ENCODE measurements at places on chromosomes 5 and 9.

DNA sequence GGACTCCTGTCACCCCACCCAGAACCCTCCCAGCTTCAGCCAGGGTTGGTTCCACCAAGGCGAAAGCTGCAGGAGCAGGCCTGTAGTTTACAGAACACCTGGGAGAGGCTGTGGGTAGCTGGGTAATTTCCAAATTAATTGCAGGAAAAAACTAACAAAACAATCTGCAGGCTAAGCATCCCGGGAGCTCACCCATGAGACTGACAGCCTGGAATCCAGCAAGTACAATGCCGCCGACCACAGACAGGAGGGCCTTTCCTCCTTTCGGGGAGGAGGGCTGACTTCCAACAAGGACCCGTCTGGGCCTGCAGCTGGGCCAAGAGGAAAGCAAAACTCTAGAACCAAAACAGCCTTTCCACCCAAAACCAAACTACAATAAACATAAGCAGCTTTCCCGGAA lies 10.3 kb downstream of the FOXE1 start:
- no peak for DNase-seq

DNA sequence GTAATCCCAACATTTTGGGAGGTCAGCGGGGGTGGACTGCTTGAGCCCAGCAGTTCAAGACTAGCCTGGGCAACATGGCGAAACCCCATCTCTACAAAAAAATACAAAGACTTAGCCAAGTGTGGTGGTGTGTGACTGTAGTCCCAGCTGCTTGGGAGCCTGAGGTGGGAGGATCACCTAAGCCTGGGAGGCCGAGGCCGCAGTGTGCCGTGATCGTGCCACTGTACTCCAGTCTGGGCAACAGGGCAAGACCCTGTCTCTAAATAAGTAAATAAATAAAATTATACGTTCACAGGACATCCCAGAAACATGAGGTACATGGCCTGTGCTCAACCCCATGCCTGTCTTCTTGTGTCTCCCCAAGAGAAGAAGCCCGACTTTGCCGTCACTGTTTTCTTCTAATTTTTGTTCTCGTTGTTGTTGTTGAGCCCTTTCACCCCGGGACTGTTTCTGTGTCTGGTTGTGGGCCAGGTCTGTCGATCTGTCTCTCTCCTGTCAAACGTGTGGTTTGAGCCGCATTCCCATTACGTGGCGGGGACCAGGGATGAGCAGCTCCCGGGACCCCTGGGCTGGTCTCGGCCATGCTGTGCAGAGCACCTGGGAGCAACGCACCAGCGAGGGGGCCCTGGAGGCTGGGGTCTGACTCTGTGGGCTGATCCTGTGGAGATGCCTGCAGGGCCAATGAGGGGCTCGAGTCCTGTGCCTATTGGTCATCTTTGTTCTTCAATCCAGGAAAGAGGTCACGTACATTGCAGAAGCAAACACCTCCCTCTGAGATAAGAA lies 32.2 kb downstream of the NACC2 start:
- DNase-seq: no peak

GRCh38 chr9:134066526-134066912 lies 1.3 kb downstream of the BRD3 start:
- DNase-seq: no peak

DNA sequence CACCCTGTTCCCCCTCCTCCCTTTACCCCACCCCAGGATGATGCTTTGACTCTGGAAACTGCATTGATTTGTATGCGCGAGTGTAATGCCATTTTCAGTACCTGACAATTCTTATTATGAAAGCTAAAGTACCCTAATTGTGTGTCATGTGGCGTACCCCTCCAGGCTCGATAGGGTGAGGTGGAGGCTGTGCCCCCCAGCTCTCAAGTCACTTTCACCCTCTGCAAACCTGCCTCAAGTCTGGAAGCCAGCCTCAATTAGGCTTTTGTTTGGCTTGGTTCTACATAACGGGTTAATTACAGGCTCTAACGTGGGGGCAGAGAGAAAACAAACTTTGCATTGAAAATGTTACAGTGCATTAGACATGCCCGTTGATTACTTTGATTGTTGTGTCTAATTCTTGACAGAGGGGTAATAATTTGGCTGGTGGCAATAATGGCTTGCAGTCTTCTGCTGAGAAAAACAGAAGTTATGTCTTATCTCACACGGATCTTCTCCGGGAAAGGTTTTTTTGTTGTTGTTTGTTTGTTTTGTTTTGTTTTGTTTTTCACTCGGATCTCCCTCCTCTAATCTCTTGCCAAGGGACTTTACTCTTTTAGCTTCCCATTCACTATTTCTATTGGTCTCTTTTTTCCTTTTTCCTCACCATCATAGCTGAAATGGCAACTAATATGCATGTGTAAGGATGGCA lies 12.6 kb downstream of the ISL1 start:
- no peak for DNase-seq

DNA sequence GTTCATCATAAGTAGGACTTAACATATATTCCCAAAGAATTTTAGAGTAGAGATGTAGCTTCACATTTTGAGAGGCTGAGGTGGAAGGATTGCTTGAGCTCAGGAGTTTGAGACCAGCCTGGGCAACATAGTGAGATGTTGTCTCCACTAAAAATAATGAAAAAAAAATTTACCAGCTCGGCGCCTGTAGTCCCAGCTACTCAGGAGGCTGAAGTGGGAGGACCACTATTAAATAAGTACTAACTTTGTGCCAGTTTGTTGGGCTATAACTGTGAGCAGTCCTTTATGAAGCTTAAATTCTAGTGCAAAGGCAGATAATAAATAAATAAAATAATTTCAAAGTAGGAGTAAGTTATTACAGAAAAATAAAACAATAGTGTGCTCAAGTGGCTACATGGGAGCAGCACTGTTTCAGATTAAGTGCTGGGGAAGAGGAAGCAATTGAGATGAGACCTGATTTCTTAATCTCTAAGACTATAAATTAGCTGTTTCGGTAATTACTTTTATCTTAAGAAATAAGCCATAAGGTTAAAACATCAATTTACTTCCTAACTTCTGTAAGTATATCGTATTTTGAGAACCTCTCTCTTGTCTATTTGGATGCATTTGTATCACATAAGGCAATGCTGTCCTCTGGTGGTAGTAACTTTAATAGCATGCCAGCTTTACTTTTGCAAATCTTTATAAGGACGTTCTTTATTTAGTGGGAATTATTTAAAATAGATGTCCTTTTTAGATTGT lies 98.9 kb downstream of the CSNK1G3 start:
- DNase-seq: peak; percentile 55

GRCh38 chr9:134569626-134570025 lies 72.0 kb upstream of the COL5A1 start:
- no peak for DNase-seq

- DNase-seq: no peak
These were observed 53.1 kb downstream of the RETREG1 start for GRCh38 chr5:16563686-16564085.

- DNase-seq: peak; percentile 91
These were observed 214.7 kb downstream of the ICE1 start for GRCh38 chr5:5637173-5637572.

- no peak for DNase-seq
These were observed 702.8 kb downstream of the CETN3 start for GRCh38 chr5:89706731-89707130.

- DNase-seq: no peak
These were observed 30.5 kb downstream of the ST8SIA4 start for GRCh38 chr5:100872408-100873190.

- DNase-seq: no peak
These were observed 6.4 kb upstream of the SMIM32 start for GRCh38 chr5:136199408-136199807.

DNA sequence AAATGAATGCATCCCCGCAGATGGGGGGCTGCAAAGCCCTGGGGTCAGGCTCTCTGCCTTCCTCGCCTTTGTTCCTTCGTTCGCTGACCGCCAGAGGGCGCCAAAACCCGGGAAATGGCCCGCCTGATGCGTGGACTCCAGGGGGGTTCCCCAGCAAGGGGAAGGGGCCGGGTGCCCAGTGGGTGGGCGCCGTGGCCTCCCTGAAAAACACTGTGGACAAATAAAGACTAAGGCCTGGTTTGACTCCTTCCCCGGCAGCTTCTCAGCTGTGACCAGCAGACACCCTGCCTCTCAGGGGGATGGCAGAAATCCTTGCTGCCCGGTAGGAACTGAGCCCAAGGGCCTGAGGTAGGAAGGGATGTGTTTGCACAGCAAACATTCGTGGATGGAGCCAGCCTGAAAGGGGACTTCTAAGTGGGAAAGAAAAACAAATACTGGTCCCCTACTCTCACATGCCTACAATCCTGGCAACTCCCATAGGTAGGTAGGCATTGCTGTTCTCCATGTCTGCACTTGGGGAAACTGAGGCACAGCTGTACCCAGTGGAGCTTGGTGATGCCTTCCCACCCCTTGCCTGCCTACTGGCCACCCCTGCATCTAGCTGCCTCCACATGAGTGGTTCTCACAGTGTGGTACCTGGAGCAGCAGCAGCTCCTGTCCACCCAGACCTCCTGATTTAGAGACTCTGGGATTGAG lies 57.7 kb downstream of the DUSP1 start:
- peak; percentile 48 for DNase-seq

DNA sequence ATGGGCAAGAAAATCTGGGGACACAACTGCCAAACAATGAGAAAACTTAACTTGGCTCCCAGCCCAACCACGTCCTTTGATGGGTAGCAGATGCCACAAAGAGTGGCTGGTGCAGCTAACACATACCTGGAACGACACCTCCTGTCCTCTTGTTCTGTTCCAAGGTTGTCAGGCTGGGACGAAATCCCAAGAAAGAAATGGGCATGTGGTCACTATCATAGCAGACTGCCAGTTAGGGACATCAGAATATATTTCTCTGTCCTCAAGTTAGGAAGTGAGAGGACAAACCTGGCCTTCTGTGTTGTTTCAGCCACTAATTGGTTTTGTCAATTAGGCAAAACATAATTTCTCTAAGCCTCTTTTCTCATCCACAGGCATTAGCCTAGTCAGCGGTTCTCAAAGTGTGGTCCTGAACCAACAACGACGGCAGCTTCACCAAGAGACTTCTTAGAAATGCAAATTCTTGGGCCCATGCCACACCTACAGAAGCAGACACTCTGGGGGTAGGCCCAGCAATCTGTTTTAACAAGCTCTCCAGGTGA lies 63.4 kb downstream of the RAPGEF1 start:
- DNase-seq: no peak

DNA sequence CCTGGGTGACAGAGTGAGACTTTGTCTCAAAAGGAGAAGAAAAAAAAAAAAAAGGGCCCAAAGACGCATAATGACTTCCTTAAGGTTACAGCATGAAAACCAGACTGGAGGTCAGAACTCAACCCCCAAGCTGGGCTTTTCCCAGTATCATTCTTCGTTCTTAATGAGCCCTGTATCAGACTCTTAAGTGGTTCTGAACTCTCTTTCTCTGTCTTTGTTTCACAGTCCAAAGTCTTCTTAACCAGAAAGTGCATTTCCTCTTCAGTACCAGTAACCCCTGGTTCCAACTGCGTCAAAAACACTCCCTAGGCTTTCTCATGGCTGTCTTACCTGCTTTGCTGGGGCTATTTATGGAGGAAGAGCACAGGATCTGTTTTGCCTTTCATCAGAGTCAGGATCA lies 38.4 kb upstream of the SHB start:
- no peak for DNase-seq

DNA sequence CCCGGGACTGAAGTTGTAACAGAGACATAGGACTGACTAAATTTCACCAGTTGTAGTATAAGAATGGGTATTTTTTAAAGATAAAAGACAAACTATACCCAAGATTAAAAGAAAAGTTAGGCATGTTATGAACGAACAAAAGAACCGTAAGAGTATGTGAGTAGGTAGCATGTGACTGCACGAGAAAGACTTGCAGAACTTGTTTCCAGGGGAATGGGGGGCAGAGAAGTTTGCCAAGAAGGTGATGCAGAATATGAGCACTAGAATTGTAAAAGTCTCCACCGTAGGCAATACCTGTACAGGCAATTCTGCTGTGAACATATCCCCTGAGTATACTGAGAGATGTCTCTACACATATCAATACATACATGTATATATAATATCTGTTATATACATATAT lies 614.7 kb downstream of the PRELID2 start:
- DNase-seq: no peak

DNA sequence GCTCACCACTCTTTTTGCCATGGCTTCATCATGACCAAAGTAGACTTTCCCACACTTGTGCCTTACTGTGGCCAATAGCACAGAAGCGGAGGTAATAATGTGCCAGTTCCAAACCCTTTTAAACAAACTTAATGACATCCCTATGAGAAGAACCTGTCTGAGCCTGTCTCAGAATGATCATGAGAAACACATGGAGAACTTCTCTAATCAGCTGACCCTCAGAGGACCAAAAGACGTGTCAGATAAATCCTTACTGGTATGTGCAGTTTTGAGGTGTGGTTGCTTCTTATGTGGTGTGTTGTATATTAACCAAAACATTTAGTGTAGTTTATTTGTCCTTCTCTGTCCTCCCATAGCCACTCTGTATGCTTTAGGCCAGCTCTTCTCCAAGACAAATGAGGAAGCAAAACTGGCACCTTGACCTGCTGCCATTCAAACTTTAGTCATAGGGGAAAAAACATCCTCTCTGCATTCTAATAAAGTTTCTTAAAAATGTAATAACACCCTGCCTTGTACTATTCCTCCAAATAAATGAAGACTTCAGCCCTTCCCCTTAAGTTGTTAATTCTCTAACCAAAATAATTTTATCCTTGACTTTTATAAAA lies 168.9 kb downstream of the MUSK start:
- DNase-seq: no peak

GRCh38 chr9:131658377-131659129 lies 81.3 kb downstream of the RAPGEF1 start:
- no peak for DNase-seq

DNA sequence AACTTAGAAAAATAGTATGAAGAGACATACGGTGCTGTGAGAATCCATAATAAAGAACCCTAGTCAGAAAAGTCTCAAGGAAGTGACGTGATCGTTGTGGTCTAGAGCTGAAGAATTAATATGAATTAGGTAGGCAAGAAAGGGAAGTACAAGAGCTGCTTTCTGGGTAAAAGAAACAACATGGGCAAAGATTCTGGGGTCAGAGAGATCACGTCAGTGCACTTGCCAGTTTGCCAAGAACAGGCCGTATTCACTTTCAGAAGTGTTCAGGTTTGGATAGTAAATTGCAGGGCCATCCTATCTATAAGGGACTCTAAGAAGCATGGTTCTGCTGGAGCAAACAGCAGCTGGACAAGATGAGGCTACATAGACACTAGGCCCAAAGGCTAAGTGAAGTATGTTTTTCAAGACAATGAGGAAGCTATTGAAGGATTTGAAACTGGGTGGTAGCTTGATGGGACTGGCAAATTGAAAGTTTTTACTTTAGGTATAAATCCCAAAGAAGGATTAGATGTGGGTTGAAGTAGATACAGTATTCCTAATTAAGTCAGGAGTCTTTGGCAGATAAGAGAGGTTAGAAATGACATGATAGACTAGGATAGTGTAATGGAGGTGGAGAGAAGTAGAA lies 4.8 kb upstream of the CHD1 start:
- no peak for DNase-seq
